ENCODE measurements at places on chromosomes 6 and 20.

GRCh38 chr6:157246048-157246630, 77.2 kb downstream of the TMEM242 start:
- no peak for DNase-seq

- no peak for DNase-seq
Measured at GRCh38 chr6:50145125-50145524, 95.4 kb upstream of the DEFB112 start.

- no peak for DNase-seq
Measured at GRCh38 chr6:159828074-159828473, 28.0 kb downstream of the PNLDC1 start.

- DNase-seq = no peak
Measured at GRCh38 chr20:37741055-37741454, 47.2 kb downstream of the CTNNBL1 start.

DNA sequence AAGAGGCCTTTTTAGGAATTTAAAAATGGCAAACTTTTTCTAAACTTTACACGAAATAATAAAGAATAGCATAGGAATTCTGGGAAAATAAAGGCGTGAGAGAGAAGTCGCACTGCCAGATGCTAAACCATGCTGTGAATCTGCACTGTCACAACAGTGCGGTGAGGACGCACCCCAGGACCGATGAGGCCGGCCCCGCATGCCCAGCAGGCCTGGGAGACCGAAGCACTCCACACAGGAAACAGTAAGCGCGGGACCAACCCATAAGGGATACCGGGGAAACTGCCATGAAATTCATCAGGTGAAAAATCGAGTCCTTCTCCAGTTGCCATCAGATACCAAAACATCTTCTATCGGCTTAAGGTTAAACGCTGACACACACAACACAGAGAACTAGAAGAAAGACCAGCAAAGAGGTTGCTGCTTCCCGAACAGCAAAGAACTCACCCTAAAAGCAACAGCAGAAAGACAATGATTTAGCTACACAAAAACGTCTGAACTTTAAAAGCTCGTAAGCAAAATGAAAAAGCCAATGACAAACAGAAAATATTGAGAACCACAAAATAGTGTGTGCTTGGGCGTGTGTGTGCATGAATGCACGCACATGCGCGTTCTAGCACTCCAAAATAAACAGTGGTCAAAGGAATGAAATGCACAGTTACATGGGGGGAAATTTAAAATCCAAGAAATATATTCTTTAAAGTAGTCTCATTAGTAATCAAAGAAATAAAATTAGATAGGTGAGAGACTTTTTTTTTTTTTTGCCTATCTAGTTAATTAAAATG, 15.4 kb downstream of the RAMACL start:
- DNase-seq = no peak

DNA sequence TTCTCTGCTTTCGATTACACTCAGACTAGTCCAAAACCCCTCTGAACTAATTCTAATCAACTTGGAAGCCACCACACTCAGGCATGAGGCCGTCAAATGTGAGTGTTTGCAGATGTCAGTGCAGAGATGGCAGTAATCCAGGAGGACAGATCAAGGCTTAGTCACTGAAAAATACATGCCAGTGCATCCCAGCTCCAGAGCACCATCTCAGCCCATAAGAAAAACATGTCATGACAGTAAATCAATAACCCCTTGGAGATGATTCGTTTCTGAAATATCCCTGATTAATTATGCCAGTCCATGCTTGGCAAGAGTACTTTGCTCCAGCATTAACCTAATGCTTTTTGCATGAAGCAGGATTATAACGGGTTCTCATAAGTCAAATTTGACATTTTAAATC, 179.5 kb downstream of the ADAT2 start:
- DNase-seq = no peak

GRCh38 chr20:35979544-35979943, 11.2 kb downstream of the CNBD2 start:
- DNase-seq = no peak

- DNase-seq = no peak
Measured at GRCh38 chr20:63082308-63082938, 75.7 kb upstream of the BHLHE23 start.

DNA sequence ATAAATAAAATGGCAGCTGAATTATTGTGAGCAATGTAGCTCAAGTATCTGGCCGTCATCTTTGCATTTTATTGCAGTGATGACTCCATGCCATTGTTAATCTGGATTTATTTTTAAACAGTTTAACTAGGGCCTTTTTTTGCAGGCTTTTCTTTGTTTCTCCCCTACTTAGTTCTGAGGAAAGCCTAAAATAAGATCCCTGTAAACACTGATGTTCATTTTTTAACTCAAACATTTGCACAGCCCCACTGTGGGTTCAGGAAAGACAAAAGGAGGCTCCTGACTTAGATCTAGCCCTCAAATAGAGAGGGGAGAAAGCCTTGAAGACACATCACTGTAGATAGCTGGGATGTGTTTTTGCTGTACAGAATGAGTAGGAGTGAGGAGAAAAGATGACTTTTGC, 69.2 kb downstream of the PLEKHG1 start:
- no peak for DNase-seq

DNA sequence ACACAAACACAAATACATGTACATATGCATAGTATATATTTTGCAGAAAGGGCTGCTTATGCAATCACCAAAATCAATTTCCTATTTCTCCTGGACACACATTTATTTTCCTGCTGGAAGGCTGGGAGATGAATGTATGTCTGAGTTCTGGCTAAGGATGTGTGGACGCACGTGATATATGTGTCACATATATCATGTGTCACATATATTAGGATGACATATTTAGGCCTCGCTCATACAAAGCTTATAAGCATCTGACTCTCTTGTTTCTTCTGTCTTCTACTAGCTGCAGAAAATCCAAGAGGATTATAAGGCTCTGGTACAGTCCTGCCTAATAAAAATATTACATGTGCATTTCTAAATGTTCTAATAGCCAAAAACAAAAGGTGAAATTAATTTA, 47.2 kb upstream of the TFAP2D start:
- no peak for DNase-seq

DNA sequence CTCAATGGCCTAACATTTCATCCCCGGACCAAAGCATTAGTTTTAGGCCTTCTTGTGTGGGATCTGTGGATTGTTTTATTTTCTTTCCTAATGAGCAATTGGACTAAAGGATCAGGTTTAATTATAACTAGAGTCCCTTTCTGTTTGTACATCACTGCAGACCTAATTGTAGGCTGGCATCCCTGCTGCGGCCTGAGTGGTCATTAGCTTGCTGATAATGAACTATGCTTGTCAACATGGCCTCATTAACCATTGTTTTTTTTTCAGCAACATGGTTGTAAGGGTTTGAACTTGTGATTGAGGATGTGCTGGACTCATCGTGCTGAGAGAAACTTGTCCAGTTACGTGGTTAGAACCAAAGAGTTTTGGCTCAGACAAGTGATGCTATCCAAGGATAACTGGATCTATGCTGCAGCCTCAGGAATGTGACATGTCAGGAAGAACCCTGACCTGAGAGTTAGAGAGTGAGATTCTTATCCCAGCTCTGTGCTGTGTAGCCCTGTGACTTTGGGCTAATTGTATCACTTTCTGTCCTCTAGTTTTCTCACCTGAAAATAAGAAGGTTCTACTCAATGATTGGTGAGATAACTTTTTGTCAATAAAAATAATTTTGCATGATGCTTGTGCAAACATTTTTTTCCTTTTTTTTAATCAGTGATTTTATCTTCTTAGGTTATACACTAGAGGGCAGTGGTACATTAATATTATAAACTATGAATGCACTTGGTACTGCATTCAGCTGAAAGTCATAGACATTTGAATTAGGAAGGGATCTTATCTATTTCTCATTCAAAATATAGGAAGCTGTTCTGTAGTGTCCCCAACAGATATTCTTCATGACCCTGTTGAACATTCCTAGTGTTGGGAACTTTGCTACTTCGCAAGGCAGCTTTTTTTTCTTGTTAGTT, 140.9 kb downstream of the RNF144B start:
- peak; percentile 23 for DNase-seq

DNA sequence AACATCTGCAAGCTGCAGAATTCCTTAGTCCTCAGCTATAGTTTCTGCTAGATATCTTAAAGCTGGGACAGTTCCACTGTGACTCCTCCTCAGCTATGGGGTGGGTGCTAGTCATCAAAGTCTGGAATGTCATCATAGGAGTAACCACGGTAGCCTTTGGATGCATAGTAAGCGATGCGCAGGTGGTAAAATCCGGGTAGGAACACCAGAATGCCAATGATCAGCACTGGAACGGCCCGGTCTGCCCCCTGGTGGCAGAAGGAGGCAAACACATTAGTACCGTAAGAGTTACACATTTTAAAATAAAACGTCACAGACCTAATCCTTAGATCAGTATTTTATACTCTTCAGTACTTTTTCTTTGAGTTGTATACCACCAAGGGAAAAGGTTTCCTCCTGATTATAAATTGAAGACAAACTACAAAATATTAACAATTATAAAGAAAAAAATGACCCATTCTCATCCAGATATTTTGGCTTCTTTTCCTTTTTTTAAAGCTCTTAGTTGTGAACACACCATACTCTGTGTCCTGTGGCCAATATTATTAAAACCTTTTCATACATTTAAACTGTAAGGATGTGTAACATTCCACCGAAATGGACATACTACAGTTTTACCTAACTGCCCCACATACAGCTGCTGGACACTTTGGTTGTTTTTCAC, 18.9 kb downstream of the PCNA start:
- peak; percentile 18 for DNase-seq

- no peak for DNase-seq
Measured at GRCh38 chr20:46256293-46256692, 52.0 kb downstream of the CDH22 start.

GRCh38 chr6:87436435-87436834, 28.7 kb downstream of the CFAP206 start:
- DNase-seq = no peak

GRCh38 chr6:126618639-126619343, 278.9 kb downstream of the CENPW start:
- DNase-seq = no peak

DNA sequence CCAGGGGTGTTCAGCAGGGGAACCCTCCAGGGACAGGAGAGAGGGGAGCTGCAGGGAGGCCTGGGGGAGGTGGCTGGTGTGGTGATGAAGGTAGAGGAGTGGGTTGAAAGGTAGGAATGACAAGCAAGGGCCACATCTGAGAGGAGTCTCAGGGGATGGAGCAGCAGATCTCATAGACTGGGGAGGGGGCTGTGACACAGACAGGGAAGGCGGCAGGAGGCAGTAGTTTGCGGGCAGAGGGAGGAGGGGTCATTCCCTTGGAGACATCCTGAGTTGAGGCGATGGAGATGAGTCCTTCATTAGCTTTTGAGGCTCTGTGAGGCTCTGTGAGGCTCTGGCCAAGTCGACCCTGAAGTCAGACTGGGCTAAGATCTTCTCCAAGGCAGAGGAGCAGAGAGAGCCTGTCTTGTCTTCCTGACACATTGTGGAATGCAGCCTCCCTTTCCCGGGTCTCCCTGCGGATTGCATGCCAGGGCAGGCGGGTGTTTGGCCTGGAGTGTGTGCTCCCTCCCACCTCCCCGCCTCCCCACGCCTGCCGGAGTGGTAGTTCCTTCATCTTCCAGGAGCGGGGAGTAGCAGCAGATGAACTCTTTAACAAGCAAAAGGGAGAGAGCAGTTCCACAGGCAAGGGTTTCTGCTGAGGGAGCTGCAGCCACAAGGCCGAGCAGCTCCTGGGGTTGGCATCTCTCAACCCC, 34.3 kb upstream of the MLN start:
- DNase-seq = no peak

- no peak for DNase-seq
Measured at GRCh38 chr20:57977141-57977540, 251.3 kb downstream of the ANKRD60 start.

GRCh38 chr6:75842732-75843131, 93.7 kb downstream of the MYO6 start:
- DNase-seq = no peak

- DNase-seq = no peak
Measured at GRCh38 chr6:16660157-16660497, 101.1 kb downstream of the ATXN1 start.

- DNase-seq = no peak
Measured at GRCh38 chr6:5158180-5158579, 73.0 kb downstream of the PPP1R3G start.

GRCh38 chr6:140285998-140286690, 911.7 kb upstream of the CITED2 start:
- DNase-seq = no peak

- no peak for DNase-seq
Measured at GRCh38 chr6:12359036-12359435, 68.9 kb downstream of the EDN1 start.

- DNase-seq = no peak
Measured at GRCh38 chr6:143279385-143279784, 171.1 kb downstream of the ADAT2 start.

DNA sequence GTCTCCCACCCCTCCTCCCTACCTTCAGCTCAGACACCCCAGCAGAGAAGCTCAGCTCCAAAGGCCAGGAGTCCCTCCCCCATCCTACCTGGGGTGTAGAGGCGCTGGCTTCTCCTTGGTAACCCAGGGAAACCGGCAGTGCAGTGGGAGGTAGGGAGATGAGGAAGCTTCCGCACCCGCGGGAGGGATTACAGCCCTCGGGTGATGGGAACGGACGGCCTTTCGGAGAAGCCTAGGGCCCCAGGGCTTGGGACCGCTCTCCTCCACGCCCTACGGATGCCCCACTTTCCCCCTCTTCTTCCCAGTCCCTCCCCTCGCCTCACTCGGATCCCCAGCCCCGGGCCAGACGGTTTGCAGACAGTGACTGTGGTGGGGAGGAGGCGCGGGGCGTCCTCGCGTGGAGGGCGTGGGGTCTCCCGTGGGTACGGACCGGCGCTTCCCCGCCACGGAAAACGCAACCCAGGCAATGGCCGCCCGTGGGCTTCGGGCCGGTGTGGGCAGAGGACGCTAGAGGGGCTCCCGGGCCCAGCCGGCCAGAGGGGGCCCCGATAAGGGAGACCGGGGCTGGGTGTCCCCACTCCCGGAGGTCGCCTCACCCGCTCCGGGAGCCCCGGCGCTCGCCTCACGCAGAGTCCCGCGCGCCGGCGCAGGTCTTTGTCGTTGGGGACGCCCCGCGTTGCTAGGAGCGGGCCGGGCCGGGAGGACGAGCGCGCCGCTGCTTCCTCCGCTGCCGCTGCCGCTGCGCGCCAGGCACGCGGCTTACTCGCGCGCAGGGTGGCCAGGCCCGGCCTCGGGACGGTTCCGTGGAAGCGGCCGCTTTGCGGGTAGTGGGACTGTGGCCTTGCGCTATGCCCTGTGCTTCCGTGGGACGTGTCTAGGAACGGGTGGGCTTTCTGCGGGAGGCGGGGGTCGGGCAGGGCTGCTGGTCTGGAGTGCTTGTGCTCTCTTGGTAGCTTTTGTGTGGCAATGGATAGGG, 15.8 kb downstream of the AARS2 start:
- no peak for DNase-seq

DNA sequence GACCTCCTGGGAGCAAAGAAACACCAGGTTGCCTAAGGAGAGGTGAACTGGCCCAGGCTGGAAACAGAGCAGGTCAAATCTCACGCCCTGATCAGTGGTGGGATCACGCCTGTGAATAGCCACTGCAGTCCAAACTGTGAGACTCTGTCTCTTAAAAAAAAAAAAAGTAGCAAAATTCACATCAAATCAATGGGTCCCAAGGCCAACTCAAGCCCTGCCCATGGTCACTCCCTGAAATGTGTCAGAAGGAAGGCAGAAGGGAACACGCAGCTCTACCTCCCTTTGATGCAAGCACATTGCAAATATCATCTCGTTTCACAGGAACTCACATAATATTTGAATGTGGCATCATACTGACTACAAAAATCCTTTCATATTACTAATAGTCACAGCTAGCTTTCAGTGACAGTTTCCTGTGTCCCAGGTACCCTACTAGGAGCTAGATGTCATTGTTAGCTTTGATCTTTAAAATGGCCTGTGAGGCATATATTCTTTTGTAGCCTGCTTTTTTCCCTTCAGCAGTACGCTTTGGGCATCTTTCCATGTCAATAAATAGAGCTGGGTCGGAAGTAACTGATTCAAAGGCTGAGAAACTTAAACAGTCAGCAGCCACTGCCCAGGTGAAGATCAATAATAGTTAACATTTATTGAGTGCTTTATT, 14.4 kb upstream of the TTPAL start:
- no peak for DNase-seq
